ENCODE measurements at places on chromosomes 6 and 20.

DNA sequence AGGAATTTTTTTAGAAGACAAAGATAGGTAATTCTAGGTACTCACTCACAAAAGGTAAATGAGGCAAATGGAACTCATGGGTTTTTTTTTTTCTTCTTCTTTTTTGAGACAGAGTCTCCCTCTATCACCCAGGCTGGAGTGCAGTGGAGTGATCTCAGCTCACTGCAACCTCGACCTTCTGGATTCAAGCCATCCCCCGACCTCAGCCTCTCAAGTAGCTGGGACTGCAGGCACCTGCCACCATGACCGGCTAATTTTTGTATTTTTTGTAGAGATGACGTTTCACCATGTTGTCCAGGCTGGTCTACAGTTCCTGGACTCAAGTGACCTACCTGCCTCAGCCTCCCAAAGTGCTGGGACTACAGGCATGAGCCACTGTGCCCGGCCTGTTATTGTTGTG is 126.1 kb downstream of the LRRC1 start:
- DNase-seq = no peak

- DNase-seq = no peak
Observed at GRCh38 chr20:60242836-60243505, 284.7 kb downstream of the CDH26 start.

GRCh38 chr20:32158943-32159660 is 48.4 kb downstream of the PLAGL2 start:
- DNase-seq = no peak

GRCh38 chr6:68575765-68576439 is 59.2 kb upstream of the ADGRB3 start:
- DNase-seq = no peak

- DNase-seq = no peak
Observed at GRCh38 chr6:106359959-106360409, 533 bp upstream of the CRYBG1 start.

DNA sequence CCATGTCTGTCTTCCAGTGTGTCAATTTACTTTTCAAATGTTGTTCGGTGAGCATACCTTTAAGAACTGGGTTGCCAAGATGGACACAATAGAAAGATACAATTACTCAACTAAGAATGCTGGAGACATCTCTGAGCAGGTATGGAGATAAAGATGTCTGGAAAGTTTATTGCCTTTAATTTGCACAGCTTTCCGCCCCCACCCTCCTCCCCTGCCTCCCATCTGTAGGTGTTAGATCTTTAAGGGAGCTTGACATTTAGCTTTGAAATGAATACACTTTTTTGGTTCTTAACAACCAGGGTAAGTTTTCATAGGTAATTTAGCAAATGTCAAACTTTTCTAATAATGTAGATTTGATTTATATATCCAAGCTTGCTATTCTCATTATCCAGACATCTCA is 104.4 kb downstream of the BTBD3 start:
- no peak for DNase-seq

DNA sequence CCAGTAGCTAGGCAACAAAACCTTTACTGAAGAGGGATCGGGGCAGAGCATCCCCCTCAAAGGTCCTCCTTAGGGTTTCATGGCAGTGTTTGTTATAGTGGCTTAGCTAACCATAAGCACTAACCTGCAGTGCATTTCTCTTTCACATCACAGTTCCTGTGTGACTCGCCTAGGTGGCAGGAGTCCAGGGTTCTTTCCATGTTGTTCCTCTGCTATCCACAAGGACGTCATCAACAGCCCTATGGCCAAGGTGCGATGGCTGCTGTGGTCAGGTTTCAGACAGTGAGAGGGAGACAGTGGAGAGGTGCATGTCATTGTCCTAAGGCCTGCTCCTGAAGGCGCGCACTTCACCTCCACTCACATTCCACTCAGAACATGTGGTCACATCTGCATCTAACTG is 38.8 kb upstream of the FOXA2 start:
- DNase-seq = no peak

GRCh38 chr6:54970337-54970736 is 123.8 kb downstream of the FAM83B start:
- DNase-seq = no peak

GRCh38 chr20:25276533-25277050 is 28.7 kb downstream of the PYGB start:
- no peak for DNase-seq

DNA sequence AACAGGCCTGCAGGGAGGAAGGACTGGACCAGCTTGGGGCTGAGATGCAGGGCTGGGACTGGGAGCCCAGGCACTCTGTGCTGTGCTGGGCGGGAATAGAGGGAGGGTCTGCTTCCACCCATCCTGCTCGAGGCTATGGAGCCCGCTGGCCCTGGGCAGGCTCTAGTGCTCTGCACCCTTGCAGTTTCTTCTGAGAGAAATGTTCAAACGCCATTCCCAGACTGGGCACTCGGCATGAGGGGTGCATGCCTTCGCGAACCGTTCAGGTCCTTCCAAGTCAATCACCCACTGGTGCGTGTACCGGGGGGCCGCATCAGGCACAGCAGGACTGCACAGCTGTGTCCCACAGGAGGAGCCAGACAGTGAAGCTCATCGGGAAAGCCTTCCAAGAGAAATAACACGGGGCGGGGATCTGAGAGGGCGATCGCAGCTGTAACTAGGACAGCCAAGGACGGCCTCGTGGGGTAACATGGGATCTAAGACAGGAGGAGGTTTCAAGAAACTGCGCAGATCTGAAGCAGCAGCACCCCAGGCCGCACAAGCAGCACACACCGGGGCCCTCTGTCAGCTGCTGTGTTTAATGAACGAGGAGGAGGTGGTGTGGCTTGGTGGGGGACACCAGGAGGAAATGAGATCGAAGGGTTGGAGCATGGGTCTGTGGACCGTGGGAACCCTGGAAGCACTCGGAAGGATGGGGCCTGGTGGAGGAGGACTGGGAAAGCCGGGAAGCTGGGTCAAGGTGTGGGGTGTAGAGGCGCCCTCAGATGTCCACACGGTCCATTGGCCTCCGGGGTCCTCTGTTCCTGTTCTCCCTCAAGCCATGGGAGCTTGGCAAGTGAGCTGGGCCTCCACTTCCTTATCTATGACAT is 26.1 kb upstream of the PYGB start:
- DNase-seq = no peak

DNA sequence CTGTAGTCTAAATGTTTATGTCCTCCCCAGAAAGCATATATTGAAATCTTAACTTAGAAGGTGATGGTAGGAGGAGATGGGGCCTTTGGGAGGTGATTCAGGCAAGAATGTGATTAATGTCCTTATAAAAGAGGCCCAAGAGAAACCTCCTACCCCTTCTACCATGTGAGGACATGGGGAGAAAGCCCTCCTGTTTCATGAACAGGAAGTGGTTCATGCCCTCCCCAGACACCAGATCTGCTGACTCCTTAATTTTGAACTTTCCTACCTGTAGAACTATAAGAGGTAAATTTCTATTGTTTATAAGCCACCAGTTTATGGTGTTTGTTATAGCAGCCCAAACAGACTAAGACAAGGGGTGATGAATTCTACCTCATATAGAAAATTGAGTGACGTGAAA is 8.7 kb upstream of the ECT2L start:
- DNase-seq = no peak

DNA sequence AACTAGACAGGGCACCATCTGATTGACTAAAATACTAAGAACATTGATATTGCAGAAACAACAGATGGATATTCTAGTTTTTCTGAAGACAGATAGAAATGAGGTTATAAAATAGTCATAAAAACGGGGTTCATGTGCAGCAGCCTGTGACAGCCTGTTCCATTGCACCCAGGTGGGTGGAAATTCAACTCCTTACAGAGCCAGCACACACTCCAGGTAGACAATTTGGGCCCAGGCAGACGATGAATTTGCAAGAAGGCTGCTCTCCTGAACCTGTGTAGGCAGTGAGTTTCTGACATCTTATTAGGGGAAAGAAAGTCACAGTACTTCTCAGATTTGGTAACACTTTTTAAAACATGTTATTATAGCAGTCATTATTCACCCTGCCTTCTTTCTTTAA is 414.1 kb downstream of the PHF3 start:
- DNase-seq = no peak

GRCh38 chr6:42292004-42292740 is 74.5 kb upstream of the MRPS10 start:
- no peak for DNase-seq

GRCh38 chr6:73079611-73079955 is 145.7 kb downstream of the KHDC1L start:
- DNase-seq = no peak

- no peak for DNase-seq
Observed at GRCh38 chr6:100257793-100258395, 206.8 kb downstream of the SIM1 start.

DNA sequence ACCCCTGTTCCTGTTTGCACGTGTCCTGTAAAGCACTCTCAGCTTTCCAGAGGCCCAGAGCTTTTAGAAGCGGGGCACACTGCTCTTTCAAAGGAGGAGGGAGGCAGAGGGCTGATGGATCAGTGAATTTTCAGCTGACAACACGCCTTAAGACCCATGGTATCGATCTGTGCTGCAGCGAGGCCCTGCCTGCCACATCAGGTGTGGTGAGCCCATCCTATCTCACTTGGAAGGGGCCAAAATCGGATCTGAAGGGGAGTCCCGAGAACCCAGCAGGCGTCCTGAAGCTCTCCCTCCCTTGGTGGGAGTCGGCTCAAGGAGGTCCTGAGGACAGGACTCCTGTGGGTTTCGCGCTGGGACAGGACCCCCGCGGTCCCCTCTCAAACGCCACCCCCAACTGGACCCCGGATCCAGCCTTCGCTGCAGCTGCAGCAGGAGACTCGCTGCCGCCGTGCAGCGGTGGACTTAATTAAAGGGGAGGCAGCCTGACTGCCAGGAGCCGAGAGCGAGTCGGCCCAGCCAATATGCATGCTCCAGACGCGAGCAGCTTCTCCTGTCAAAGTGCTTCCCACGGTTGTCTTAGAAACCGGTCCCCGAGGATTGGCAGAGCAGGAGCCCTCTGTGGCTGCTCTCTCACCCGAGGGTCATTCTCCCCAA is 580.0 kb upstream of the ZNF337 start:
- no peak for DNase-seq

DNA sequence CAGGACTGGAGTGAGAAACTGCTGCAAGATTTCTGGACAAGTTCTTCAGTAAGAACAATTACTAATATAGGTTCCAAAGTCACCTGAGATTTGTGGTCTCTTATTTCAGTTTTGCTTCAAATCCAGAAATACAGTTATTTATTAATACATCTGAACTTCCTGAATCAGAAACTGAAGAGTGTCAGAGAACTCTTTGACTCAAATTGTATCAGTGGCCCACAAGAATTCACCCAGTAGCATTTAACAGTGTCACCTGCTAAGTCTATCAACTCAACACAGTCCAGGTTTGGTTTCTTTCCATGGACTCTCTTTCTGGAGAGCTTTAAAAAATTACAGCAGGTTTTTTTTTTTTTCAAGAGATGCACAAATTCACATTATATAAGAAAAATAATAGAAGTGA is 18.8 kb upstream of the NHSL1 start:
- DNase-seq = no peak

- DNase-seq = no peak
Observed at GRCh38 chr6:129209355-129209754, 326.4 kb downstream of the LAMA2 start.

GRCh38 chr20:50223039-50224005 is 32.7 kb downstream of the CEBPB start:
- no peak for DNase-seq

- DNase-seq = no peak
Observed at GRCh38 chr6:82246802-82247504, 591 bp downstream of the IBTK start.

DNA sequence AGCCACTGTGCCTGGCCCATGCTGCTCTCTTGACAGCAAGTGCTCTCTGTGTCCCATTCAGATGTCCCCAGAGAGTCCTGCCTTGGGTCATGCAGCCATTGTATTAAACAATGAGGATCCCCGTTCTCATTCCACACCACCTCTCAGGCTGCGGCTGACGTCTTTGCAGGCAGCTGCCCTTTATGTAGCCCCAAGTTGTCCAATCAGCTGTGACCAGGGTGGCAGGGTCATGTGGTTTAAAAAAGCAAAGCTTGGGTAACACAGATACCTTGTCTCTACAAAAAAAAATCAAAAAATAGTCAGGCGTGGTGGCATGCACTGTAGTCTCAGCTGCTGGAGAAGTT is 13.2 kb downstream of the GCNT2 start:
- DNase-seq = no peak

GRCh38 chr6:25553502-25553901 is 98.5 kb upstream of the SCGN start:
- DNase-seq = no peak

DNA sequence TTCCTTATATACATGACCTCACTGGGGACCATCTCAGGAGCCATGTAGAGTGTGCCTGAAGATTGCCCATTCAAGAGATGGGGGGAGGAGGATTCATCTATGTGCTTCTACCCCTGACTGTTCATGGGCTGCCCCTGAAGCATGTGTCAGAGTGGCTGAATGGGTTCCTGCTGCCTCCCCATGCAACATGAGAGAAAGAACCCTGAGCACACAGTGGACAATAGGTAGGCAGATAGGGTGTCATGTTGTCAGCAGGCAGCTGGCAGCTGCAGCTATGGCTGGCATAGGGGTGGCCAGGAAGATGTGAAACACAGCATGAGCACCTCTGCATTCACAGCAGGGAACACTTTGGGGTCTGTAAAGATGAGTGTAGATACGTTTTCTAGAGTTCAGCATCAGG is 208.4 kb upstream of the CNR1 start:
- DNase-seq = no peak

GRCh38 chr6:48597951-48598350 is 487.0 kb upstream of the PTCHD4 start:
- DNase-seq = no peak

GRCh38 chr20:35854713-35855348 is 83.0 kb downstream of the PHF20 start:
- DNase-seq = no peak

GRCh38 chr6:98287876-98288275 is 546.5 kb upstream of the POU3F2 start:
- DNase-seq = no peak

DNA sequence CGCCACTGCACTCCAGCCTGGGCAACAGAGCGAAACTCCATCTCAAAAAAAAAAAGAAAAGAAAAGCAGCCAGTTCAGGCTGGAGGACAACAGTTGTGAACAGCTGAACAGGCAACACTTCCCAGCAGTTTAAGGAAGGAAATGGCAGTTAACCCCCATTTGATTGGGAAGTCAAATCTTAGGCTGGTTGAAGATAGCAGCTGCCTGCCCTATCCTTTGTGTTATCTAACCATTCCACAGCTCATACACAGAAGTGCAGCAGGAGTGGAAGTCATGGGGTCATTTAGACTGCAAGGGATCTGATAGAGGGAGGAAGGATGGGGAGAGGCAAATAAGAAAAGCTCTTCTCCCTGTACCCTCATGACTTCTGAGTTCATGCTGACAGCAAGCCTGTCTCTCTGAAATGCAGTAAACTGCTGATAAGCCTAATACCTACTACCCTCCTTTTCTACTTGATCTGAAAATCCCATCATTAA is 35.3 kb downstream of the KCTD20 start:
- no peak for DNase-seq

GRCh38 chr6:134626086-134626485 is 308.2 kb upstream of the SGK1 start:
- no peak for DNase-seq

DNA sequence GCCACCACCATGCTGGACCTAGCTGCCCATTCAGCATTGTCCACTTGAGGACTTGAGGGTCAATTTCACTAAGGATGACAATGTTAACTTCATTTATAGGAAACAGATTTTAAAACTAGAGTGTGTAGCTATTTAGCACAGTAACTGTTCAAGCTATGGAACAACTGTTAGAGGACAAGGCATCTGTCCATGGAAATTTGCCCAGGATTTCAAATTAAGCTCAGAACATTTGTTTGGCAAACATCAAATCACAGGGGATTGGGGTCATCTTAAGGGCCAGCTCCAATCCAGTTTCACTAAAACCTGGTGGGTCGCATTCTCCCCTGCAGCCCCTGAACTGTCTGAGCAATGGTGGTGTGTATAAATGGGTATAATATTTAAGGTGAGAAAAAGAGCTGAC is 35.1 kb downstream of the PM20D2 start:
- no peak for DNase-seq

Measured in activated naive CD4-positive, alpha-beta T cell (primary cell).